ENCODE measurements at places on chromosomes 2 and 18.

DNA sequence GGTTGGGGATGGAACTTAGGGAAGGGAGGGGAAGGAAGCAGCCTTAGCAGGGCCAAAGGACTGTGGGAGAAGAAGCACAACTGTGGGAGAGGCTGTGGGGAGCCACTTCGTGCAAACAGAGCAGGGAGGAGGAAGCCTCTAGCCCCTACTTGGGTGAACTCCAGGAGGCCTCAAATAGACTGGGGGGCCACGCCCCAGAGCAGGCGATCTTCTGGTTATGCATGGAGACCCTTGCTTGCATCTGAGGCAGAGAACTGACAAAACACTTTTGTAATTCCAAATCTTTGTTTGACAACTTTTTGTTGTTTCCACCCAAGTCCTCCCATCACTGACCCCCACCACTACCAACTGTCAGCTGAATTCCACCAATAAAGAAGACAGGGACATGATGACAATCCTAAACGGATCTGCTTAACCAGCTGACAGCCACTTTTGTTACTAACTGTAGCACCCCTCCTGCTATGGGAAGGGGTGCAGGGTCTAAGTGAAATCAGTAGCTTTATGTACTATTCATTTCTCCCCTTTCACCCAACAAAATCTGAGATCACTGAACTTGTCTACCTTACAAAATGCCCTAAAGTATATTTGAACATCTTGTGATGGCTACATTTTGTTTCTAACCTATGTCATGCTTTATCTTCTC is 80.5 kb upstream of the CPO start:
- DNase-seq, result no peak

GRCh38 chr18:48974304-48975119 is 23.7 kb upstream of the SMAD7 start:
- DNase-seq, result no peak

DNA sequence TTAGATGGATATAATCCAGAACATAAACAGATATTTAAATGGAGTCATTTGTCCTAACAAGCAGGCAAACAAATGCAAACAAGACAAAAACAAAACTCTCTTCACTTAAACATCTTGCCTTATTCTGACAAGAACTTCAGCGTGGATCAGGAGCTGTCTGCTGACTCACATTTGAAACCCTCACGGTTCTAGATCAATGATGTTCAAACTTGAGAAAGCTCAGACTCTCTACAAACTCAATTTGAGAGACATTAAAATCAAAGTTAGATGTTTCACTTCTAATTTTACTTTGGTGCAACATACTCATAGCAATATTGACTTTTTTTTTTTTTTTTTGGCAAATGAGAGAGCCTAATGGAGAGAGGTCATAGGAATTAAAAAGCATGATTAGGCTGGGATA is 362.8 kb upstream of the SLC14A2 start:
- DNase-seq, result no peak

DNA sequence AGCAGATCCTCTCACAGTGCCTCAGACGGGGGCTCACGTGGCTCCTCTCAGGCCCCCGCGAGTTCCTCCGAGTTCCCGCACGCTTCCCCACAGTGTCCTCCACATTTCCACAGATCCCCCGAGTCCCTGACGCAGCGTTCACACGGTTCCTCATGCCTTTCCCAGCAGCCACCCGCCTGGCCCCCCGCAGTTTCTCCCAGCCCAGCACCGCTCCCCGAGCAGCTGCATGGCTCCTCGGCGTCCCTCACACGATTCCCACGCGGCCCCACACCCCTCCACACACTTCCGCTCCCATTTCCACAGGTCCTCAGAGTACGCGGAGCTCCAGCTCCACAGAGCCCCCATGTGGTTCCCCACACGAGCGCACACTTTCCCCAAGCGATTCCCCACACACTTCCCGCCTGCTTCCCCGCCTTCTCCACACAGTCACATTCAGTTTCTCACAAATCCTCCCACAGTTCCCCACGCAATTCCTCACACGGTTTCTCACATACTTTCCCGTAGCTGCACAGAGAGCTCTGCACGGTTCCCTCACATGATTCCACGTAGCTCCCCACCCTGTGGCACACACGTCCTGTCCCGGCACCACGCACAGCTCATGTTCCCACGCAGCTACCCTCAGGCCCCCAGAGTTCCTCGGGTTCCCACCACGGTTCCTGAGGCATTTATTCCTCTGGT is 39.9 kb downstream of the KIF1A start:
- DNase-seq, result no peak

DNA sequence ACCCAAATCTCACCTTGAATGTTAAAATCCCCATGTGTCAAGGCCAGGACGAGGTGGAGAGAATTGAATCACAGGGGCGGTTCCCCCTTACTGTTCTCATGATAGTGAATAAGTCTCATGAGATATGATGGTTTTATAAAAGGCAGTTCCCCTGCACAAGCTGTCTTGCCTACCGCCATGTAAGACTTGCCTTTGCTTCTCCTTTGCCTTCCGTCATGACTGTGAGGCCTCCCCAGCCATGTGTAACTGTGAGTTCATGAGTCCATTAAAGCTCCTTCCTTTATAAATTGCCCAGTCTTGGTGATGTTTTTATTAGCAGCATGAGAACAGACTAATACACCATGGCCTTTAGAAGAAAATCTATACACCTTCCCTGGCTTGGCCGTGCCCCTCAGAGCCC is 7.4 kb upstream of the MBP start:
- DNase-seq, result no peak

DNA sequence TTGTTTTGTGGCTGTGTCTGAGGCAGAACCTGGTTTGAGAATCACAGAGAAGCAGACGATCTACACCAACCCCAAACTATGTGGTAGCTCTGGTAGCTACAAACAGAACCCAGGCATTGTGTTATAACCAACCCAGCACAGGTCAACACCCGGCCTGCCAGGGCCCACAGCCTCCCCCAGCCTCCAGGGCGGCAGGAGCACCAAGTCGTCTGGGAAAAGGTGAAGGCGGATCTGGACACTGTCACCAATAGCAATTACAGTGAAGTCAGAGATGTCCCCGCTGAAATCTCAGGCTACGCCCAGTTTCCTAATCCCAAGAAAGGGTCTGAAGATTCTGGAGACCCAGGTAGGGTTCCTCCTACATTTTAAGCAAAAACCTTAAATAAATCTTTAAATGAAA is 3.6 kb downstream of the HJURP start:
- no peak for DNase-seq

DNA sequence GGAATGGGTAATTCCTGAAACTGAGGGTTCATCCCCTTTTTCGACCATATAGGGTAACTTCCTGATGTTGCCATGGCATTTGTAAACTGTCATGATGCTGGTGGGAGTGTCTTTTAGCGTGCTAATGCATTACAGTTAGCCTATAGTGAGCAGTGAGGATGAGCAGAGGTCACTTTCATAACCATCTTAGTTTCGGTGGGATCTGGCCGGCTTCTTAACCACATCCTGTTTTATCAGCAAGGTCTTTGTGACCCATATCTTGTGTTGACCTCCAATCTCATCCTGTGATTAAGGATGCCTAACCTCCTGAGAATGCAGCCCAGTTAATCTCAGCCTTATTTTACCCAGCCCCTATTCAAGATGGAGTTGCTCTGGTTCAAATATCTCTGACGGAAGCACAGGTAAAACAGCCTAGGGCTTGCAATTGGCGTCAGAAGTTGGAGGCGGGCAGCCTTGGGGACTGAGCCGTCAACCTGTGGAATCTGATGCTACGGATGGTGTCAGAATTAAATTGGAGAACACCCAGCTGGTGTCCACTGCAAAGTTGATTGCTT is 19.5 kb downstream of the RALBP1 start:
- no peak for DNase-seq

- no peak for DNase-seq
Observed at GRCh38 chr2:174826051-174826450, 61.8 kb upstream of the CHRNA1 start.

DNA sequence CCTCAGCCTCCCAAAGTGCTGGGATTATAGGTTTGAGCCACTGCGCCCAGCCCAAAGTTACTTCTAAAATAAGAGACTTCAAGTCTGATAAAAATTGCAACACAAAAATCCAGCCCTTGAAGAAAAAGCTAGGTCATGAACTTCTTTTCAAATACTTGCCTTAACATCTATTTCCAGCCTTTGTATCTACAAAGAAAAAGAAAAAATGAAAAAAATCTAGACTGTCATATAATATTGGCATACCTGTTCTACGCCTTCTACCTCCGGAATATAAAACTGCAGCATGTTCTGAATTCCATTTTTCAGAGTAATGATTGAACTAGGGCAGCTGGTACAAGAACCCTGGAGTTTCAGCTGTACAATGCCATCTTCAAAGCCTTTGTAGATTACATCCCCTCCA is 13.1 kb upstream of the GFPT1 start:
- no peak for DNase-seq

DNA sequence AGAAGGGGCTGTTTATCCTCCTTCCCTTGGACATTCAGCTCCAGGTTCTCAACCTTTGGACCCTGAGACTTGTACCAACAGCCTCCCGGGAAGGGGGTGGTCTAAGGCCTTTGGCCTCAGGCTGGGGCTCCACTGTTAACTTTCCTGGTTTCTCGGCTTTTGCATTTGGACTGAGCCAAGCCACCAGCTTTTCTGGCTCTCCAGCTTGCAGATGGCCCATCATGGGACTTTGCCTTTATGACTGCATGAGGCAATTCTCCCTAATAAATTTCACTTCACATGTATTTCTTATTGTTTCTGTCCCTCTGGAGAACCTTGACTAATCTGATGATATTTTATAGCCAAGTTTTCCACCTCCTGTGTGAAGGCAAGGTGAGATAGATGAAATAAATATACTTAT is 180.8 kb downstream of the PPP1R1C start:
- DNase-seq, result no peak

DNA sequence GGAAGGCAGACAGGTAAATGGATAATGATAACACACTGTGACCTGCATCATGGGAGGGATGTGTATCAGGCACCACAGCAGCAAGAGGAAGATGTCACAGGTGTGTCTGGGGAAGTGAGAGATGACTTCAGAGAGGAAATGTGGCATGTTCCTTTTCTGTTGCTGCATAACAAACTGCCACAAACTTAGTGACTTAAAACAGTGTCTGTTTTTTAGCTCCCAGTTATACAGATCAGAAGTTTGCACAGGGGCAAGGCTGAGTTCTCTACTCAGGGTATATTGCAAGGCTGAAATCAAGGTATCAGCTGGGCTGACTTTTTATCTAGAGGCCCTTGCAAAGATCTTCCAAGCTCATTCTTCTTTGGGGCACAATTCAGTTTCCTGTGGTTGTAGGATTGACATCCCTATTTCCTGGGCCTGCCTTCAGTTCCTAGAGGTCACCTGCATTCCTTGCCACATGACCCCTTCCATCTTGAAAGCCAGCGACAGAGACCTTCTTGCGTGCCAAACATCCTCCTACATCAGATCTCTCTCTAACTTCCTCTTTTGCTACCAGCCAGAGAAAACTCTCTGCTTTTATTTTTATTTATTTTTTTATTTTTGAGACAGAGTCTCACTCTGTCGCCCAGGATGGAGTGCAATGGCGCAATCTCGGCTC is 2.1 kb upstream of the MAP3K2 start:
- DNase-seq, result no peak

- DNase-seq, result no peak
Observed at GRCh38 chr2:64525317-64525613, 1.1 kb downstream of the AFTPH start.

- no peak for DNase-seq
Observed at GRCh38 chr2:168224346-168224745, 23.0 kb downstream of the STK39 start.

- DNase-seq, result peak; percentile 47
Observed at GRCh38 chr18:55588111-55588869, at the start of gene TCF4. Gene TCF4, minus strand, starts transcription at chr18:55588192. Its CDS starts 1,076 bp downstream, at chr18:55587116.

GRCh38 chr2:6446938-6447608 is 418.6 kb downstream of the CMPK2 start:
- DNase-seq, result no peak

DNA sequence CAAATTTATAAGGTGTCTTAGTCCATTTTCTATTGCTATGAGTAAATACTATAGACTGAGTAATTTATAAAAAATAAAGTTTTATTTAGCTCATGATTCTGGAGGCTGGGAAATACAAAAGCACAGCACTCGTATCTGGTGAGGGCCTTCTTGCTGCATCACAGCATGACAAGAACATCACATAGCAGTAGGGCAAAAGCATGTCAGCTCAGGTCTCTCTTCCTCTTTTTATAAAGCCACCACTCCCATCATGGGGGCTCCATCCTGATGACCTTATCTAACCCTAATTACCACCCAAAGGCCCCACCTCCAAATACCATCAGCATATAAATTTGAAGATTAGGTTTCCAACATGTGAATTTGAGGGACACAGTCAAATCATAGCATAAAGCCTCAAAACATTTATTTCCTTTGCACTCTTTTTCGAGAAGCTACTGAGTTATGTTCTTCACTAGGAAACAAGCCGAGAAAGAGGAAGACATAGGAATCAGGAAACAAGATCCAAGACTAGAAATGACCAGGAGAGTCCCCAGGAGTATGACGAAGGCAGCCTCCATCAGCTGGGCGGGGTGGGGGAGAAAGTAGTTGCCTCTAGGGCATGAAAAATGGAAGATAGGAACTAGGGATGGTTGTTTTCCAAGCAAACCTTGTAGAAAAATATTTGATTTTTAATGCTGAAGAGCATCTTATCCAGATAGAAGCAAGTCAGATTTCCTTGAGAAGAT is 24.1 kb upstream of the NABP1 start:
- no peak for DNase-seq

GRCh38 chr18:54945576-54946125 is 13.6 kb downstream of the CCDC68 start:
- DNase-seq, result no peak

- DNase-seq, result no peak
Observed at GRCh38 chr2:190216829-190217228, 102.8 kb downstream of the HIBCH start.

- DNase-seq, result peak; percentile 15
Observed at GRCh38 chr18:58045242-58046092, 1.4 kb downstream of the NEDD4L start.

- DNase-seq, result no peak
Observed at GRCh38 chr18:25518716-25519053, 166.7 kb upstream of the ZNF521 start.

DNA sequence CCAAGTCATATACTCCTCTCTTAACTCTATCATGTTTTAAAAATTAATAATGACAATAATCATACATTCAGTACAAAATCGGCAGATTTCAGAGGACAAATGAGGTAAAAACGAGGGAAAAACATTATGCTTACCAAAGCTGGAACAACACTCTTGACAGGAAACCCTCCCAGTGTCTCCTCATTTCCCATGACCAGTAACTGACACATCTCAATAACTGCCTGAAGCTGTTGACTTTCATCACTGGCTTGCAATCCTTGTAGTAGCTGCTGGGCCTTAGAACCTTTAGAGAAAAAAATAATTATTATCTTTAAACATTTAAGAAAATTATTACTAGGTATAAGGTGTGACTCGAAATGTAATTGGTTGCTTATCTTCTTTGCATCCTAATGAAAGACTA is 103.6 kb downstream of the TRIP12 start:
- DNase-seq, result no peak

DNA sequence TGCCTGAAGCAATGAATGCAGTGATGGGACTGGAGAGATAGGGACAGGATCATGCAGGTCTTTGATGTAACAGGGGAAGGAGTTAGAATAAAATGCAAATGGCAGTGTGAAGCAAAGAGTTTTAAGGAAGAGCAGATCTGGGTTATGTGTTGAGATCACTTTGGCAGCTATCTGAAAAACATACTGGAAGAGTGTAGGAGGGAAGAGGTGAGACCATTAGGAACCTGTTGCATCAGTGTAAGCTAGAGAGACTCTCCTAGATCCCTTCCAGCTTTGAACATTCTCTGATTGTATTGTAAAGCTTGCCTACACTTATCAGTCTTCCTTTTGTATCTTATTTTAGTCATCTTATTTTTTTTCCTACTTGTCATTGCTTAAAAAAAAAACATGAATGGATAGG is 10.5 kb downstream of the ACVR2A start:
- DNase-seq, result no peak

GRCh38 chr18:34023471-34023870 is 201.2 kb downstream of the NOL4 start:
- no peak for DNase-seq

Data from HuH-7 (cell line).